Activated gamma-delta T cell treated with Interleukin-2 at 50 U/mL for 16 hours (primary cell): ENCODE measurements at places on chromosomes 5 and 9.
A peak's percentile ranks its signal among the peaks of the same experiment; 100 is the strongest.

- no peak for DNase-seq
Measured at GRCh38 chr5:83467371-83468035, 4.0 kb upstream of the VCAN start.

- no peak for DNase-seq
Measured at GRCh38 chr5:1134478-1134877, 22.6 kb upstream of the SLC12A7 start.

- DNase-seq = no peak
Measured at GRCh38 chr9:135921749-135922310, 14.5 kb upstream of the CAMSAP1 start.

GRCh38 chr9:133821601-133822429 lies 83.7 kb upstream of the SARDH start:
- no peak for DNase-seq

- no peak for DNase-seq
Measured at GRCh38 chr5:163401271-163401670, 36.1 kb upstream of the CCNG1 start.

DNA sequence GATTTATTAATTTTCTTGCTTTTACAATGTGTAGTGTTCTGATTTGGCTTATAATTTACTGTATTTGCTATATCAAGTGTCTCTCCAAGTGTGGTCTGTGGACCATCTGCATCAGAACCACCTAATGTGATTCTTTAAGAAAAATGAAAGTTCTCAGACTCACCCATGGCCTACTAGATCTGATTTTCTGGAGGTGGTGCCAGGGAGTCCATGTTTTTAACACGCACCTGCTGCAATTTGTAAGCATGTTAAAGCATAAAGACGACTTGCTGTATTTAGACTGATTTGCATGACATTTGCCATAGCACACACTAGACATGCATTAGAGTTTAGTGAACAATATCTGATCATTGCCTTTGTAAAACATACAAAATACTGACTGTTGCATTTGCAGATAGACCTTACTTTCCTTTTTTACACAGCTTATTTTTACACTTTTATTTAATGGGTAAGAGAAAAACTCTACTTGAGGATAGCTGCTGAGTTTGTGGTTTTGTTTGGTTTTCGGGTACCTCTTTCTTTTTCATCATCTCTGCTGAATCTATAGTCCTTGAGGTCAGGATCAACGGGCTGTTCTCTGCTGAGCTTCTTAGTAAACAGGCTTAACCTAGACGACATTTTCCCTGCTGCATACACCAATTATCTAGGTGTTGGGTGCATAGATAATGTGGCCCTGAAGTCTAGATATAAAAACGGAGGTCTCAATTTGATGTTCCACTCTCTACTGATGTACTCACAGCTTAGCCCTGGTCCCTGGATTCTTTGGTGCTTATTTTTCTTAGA lies 138.0 kb upstream of the ZNF366 start:
- DNase-seq = no peak

DNA sequence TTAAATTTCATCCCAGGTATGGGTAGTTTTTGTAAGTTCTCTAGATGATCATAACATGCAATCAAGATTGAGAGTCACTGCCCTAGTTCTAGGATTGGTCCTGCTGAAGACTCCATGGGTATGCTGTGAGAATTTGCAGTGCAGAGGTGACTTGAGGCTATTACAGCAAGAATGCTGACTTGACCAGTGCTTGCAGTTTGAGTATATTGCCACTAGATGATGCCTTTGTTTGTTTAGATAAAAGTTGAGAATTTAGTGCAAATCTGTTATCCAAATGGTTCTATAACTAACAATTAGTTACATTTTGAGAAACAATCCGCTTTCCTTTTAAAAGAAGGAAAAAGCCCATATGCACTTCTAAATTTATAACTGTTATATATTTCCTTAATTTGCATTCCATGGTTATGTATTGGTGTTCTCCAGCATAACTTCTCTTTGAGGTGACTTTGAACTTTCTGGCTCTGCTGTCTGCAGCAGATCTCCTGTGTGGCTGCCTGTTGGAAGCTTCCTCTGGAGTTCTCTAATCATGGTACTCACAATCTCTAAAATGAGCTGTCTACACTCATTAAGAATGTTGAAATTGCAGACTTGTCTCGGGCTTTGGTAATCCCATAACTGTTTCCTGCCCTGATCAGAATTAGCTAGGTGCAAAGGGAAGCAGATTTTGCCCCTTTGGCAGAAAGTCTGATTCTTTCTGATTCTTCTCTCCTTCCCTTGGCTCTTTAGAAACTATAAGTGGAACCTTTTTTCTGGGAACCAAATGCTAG lies 24.9 kb downstream of the MELK start:
- DNase-seq = no peak

GRCh38 chr5:144697847-144698262 lies 527.2 kb downstream of the KCTD16 start:
- no peak for DNase-seq

DNA sequence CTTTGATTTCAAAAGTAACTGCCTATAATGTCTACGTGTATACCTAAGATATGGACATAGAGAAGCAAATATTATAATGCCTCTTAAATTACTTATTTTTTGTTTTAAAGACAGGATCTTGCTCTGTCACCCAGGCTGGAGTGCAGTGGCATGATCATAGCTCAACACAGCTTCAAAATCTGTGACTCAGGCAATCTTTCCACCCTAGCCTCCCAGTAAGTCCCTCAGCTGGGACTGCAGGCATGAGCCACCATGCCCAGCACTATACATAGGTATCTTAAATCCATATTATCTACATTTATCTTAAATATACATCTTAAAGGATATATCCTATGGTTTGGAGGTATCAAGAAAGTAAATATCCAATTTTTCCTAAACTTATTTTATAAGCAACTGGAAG lies 261.2 kb downstream of the ARL15 start:
- no peak for DNase-seq

DNA sequence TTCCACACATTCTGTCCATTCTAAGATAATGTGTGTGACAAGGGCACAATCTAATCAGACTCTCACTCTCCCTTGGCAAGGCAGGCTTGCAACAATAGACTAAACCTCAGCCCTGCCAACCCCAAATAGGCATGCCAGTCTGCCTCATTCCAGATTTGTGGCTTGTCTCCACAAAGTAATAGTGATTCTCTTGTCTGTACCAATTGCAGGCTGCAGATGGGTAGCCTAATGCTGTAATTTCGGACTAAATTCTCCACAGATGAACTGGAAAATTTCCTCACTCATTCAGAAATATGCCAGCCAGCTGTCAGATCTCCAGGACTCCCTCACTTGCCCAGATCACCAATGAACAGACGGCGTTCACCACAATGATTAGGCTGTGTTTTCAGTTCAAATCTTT lies 413.6 kb downstream of the ELAVL2 start:
- DNase-seq = no peak

- peak; percentile 32 for DNase-seq
Measured at GRCh38 chr5:132011622-132012343, at the start of gene ACSL6. Gene ACSL6, minus strand, starts transcription at chr5:132011658. Its CDS starts 105 bp downstream, at chr5:132011553.

GRCh38 chr5:107322936-107323335 lies 347.8 kb downstream of the EFNA5 start:
- DNase-seq = no peak

DNA sequence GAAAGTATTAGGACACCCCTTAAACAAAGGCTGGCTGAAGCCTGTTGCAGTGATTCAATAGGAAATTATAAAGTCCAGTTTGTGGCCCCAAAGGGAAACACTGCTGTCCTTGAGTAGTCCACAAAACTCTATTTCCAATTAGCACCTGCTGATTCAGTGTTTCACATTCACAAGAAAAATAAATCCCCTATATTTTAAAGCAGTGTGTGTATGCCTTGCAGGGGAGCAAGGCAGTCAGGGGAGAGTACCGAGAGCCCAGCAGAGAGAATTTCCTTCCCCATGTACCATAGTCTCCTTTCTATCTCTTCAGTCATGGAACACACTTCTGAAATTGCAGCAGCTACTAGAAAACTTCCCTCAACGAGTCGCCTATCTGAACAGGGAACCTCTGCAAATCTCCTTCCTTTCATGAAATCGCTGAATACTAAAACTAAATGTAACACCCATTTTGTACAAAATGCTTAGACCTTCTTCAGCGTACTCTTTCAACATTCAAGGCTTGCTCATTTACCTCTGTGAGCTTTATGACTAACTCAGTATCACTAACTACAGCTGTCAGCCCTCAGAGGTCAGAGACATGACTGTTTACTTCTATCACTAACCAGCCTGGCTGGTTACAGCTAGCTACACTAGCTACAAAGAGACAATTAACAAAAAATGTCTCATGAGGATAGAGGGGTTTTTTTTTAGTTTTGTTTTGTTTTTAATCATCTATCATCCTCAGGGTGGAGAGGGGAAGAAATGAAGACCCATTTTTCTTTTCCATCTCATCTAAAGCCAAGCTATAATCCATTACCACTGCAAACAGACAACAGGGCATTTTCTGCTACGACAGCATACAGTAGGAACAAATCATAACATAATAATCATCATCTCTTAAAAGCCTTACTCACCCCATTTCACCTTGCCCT lies 188.7 kb downstream of the EBF1 start:
- DNase-seq = no peak

GRCh38 chr5:118033686-118034338 lies 954.5 kb downstream of the DTWD2 start:
- DNase-seq = no peak

- DNase-seq = no peak
Measured at GRCh38 chr5:113292462-113292861, 142.3 kb downstream of the TSSK1B start.

- peak; percentile 44 for DNase-seq
Measured at GRCh38 chr5:139745800-139746690, 49.6 kb upstream of the PSD2 start.

DNA sequence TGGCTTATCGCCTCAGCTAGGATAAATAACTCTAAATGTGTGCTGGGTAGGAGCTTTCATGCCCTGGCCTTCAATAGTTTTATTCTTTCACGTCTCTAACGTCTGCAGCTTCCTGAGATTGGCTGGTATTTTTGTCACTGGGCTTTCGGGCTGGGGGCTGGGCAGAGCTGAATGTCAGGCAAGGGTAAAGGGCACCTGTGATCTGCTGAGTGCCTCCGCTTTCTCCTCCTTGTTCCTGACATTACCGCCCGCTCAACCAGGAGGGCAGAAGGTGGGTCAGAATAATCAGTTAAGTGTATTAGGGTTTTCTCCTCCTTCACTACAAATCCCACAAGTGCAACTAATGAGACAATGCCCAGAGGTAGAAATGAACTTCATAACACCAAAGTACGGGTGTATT lies 216.6 kb downstream of the TSSK1B start:
- no peak for DNase-seq

DNA sequence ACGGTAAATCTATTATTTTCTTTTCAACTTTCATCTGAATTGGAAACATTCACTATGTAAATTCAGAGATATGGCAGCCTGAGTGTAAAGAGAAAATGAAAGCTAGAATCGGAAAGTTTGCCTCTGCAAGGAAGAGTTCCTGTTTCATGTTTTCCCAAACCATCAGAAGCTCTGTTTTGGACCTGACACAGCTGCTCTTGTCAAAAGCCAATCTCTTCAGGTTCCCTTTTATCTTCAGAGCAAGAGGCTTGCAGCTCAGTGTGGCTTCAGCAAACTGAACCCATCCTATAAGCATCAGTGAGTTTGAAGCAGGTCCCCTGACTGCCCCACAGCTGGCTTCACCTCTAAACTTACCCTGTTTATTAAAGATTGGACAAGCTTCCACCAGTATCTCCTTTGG lies 1099.7 kb downstream of the DTWD2 start:
- DNase-seq = no peak

GRCh38 chr5:98993512-98993911 lies 64.7 kb upstream of the CHD1 start:
- no peak for DNase-seq

DNA sequence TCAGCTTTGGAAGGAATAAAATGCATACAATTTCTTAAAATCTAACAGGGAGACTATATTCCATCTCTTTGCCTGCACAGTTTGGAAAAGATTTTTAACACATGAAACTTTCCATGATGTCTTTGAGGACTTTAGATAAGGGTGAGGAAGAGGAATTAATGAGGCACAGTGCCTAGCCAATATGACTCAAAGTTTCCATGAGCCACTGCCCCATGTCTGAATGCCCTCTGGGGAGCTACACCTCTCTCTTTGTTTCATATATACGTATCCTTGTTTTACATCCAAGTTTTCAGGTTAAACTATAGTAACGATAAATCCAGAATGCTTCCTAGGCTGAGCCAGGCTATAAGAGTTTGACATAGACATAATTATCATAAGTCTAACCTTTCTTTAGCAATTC lies 349.3 kb upstream of the TLE4 start:
- DNase-seq = no peak

DNA sequence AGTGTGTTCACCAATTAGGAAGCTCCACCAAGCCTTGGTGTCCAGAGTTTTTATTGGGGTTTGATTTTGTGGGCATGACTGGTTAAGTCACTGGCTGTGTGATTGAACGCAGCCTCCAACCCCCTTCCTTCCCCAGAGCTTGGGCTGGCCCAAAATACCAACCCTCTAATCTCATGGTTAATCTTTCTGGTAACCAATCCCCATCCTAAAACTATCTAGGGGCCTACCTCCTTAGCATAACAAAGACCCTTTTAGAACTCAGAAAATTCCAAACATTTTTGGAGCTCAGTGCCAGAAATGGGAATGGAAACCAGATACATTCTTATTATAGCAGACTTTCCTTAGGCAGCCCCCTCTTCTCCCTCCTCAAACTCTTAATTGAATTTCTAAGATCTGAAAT lies 35.9 kb upstream of the HRH2 start:
- no peak for DNase-seq

DNA sequence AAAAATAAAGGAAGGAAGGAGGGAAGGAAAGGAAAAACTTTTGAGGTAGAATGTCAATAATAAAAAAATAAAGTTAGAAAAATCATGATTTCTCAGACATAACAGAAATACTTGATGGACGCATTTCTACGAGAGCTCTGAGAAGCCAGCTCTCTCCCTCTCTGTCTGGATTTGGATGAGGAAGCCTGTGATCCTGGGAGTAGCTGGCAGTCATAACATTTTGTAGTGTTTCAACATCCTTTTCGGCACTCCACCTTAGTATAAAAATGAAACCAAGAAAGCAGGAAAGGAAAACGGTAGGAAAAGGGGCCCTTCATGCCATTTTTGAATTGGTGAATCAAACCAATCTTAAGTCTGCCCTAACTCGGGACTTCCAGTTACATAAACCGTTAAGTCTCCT lies 321.3 kb downstream of the EPB41L4A start:
- DNase-seq = no peak

DNA sequence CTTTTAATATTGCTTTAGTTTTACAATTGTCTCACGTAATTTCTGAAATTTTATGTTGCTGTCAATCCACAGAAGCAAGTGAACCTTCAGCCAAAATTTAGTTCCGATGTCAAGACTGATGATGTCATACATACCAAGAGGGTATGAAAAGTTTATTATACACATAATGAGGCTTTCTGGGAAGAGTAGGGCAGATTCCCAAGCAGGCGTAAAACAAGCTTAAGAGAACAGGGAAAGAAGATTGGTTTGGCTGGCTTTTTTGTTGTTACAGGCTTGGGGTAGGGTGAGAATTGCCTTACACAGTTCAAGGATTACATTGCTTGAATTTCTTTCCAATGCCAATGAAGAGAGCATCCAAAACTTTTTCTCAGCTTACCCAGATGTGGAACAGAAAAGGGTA lies 1962.9 kb upstream of the CDH6 start:
- DNase-seq = no peak
